ENCODE measurements at places on chromosomes 6 and 20.

DNA sequence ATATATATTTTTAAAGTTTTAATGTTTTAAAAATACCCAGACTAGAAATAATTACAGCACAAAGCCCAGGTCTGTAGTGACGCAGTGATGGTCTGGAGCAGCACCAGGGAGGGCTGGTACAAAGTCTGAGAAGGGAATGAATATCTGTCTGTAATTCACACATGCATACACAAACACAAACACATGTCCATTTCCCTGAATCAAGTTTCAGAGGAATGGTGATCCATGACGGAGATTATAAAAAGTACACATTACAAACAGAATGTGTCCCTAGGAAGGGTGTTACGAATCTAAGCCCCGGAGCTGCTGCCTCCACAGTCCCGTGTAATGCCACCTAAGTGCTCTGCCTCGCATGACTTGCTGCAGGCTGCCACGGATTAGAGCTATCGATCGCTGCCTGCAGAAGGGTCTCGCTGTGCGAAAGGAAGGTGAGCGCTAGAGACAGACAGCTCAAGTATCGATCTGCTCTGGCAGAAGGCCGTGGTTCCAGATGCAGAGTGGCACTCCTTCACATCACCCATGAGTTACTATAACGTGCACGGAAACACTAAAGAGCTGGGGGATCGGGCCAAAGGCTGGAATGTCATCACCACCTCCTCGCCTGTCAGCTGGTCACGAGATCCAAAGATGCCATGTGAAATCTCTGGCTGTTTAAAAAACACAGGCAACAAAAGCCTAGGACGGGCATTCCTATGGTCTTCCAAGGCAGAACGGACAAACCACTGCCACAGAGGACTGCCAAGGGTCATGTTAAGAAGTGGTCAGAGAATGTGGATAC, 87.1 kb downstream of the INSM1 start:
- no peak for DNase-seq

- DNase-seq: no peak
Measured at GRCh38 chr20:48214601-48215000, 429.3 kb upstream of the SULF2 start.

DNA sequence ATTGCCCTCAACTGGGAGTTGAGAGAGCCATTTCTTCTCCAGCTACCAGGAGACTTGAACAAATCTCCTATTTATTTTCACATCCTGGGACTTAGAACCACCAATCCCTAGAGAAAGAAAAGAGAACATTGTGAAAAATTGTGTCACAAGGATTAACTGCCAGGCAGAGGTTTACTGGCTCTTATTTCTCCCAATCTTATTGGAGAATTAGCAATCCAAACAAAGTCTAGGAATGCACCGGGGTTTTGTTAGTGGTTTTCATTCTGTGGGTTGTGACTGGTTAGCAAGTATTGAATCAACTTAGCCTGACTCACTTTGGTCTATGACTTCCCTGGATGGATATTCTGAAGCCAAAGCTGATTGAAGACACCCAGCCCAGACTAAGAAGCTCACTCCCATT, 21.2 kb upstream of the ENPP5 start:
- no peak for DNase-seq

- DNase-seq: no peak
Measured at GRCh38 chr6:579339-579738, 77.6 kb downstream of the HUS1B start.

DNA sequence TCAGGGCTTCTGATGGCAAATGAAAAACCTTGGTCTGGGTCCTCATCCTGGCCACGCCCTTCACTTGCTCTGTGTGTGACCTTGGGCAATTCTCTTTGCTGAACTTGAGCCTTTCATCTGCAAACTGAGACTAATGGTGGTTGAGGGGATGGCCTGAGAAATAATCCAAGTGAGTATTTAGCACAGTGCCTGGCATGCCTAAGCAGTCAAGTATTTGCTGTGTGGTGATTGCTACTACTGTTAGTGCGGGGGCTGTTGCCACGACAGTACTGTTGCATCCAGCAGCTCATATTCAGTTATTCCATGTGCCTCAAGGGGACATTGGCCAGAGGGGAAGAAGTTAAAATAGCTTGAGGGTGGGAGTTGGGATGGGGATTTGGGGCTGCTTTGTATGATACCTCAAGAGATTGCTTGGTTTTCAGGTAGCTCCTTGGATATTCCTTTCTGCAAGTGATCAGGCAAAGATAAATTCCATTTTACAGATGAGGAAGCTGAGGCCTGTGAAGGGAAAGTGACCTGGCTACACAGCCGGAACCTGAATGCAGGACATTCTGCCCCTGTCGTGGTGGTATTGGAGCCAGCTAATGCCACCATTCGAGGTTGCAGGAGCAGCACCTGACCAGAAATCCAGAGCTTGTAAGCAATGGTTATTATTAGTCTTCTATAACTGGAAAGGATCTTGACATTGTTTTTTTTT, 45.1 kb upstream of the EPB41L1 start:
- DNase-seq: no peak

GRCh38 chr6:116512111-116512559, 696 bp downstream of the CALHM5 start:
- no peak for DNase-seq

DNA sequence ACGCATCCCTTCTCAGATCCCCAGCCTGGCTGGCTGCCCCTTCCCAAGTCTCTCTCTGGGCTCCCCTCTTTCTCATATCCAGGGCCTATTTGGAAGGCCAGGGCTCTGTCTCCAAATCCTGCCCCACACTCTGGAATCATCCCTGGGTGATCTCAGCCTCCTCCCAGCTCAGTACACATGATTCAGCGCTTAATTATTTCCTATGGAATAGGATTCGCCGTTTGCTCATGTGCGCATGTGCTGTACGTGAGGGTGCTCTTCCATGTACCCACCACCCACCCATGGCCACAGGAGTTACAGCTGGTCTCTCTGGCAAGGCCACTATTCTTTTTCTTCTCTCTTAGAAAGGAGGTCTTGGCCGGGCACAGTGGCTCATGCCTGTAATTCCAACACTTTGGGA, 81.7 kb upstream of the FOXP4 start:
- no peak for DNase-seq

DNA sequence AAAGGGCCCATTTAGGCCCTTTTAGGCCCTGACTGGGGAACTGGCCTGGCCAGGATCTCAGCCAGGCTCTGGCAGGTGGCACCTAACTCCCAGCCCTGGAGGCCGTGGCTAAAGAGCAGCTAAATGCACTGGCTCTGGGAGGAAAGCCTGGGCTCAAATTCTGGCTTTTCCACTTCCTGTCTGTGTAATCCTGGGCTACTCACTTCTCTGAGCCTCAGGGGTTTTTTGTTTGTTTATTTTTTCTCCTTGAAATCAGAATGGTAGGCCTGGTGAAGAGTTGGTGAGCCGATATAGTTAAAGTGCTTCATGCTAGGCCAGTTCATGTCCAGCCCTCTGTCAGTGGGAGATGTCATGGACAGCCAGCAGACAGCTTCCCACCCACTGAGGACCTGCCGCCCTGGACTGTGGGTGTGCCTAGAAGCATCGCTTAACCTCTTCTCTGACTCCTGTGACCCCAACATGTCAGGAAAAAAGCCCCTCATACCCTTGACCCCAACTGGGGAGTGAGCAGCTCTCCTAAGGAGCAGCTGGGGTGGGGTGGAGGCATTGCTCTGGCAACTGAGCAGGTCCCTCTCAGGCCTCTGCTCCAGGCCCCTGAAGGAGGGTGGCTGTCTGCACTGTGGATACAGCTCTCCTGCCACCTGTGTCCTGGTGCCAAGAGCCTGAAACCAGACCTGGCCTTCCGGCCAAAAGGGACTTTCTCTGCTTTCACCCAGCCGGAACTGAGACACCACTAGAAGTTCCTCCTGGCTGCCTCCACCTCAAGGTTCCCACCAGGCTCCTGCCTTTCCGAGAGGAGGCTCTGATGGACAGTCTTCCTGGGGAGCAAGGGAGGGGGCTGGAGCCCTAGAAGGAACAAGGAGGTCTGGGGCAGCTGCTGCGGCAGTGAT, 57.2 kb upstream of the MYL9 start:
- DNase-seq: no peak

DNA sequence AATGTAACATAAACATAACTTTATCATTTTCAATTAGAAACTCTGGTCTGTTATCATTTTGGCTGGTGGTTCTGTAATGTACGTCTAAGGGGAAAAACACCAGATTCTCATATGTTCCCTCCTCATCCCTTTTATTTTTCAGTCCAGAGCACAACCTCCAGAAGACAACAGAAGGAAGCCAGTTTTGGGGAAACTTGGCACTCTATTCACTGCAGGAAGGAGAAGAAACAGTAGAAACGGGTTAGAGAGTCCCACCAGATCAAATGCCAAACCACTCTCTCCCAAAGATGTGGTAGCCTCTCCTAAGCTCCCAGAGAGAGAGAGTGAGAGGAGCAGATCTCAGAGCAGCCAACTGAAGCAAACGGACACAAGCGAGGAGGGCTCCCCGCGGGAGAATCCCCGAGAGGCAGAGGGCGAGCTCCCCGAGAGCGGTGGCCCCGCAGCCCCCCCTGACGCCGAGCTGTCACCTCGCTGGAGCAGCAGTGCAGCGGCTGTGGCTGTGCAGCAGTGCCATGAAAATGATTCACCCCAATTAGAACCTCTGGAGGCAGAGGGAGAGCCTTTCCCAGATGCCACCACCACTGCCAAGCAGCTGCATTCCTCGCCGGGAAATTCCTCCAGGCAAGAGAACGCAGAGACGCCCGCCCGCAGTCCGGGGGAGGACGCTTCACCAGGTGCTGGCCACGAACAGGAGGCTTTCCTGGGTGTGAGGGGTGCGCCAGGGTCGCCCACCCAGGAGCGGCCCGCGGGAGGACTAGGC, 117.8 kb downstream of the RTN4IP1 start:
- DNase-seq: no peak

GRCh38 chr20:38203337-38203980, 38.4 kb upstream of the TGM2 start:
- no peak for DNase-seq

DNA sequence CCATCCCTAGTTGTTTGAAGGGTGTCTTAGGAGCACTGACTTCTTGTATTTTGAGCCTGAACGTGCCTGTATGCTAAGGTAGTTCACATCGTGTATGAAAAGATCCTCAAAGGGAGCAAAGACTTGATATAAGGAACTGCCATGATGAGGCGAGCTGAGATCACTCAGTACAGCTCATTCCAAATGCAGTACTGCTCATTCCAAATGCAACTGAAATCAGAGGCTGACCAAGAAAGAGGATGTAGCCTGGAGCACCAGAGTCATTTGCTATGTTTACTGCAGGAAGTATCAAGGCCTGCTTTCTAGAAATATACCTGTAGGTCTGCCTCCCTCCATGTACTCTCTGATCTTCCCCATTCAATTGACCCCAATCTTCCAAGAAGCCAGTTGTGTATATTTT, 832.2 kb downstream of the EYS start:
- DNase-seq: no peak

DNA sequence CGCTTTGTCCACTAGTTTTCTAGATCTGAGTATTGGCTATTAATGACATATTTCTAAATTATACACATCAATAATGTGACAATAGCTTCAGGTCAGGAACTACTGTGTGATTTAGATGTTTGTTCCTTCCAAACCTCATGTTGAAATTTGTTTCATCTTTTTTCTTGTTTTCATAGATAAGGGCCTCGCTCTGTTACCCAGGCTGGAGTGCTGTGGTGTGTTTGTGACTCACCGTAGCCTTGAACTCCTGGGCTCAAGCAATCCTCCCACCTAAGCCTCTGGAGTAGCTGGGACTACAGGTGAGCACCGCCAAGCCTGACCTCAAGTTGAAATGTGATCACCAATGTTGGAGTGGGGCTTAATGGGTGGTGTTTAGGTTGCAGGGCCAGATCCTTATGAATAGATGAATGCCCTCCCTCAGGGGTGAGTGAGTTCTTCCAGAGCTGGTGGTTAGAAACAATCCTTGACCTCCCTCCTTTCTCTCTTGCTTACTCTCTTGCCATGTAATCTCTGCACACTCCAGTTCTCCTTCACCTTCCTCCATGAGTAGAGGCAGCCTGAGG, 5.9 kb upstream of the NQO2 start:
- DNase-seq: no peak

DNA sequence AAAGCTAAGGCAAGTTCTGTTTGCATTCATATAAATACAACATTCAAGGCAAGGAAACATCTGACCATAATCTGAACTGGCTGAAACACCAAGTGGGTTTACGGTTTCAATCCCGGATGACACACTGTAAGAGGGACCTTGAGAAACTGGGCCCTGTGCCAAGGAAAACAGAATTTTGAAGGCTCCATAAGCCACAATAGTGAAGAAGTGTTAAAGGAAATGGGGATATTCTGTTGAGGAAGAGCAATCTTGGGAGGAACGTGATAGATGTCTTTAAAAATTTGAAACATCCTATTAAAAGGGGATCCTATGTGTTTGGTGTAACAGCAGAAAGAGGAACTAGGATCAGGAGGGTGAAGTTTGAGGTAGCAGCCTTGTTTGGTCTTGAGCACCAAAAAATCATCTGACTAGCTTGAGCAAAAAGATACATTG, 82.4 kb upstream of the TAB2 start:
- no peak for DNase-seq

GRCh38 chr6:140040396-140040795, 665.9 kb upstream of the CITED2 start:
- no peak for DNase-seq

DNA sequence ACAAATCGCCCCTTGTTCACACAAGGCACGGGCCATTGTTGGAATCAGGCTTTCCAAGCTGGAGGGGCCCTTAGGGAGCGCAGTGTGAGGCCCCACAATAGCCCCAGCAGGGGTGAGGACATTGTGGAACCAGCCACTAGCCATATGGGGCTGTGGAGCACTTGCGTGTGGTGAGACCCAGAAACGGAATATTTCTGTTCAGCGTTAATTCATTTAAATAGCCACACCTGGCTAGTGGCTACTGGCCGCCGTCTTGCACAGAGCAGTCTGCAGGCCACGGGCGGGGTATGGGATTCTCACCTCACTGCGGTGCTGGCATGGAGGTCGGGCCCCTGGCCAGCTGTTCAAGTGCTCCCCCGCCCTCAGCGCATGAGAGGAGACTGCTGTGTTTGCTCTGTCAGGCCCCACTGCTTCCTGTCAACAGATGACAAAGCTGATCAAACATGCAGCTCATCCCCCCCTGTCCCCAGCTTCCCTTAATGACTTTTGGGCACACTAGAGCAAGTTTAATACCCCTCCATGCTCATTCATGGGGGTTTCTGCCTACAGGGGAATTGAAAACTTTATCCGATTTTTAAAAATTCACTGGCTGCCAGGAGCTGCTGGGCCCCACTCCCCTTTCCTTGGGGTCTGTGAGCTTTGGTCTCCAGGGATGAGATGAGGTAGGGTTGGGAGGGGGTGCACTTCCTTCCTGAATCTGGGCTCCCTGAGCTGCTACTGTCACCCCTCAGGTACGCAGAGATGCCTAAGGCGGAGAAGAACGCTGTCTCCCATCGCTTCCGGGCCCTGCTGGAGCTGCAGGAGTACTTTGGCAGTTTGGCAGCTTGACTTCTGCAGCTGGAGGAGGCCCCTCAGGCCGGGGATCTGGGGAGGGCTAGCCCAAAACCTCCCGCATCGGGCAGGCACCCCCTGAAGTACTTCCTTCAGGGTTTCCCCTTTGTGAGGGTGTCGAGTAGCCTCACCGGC, 13.6 kb downstream of the ITPA start:
- no peak for DNase-seq

DNA sequence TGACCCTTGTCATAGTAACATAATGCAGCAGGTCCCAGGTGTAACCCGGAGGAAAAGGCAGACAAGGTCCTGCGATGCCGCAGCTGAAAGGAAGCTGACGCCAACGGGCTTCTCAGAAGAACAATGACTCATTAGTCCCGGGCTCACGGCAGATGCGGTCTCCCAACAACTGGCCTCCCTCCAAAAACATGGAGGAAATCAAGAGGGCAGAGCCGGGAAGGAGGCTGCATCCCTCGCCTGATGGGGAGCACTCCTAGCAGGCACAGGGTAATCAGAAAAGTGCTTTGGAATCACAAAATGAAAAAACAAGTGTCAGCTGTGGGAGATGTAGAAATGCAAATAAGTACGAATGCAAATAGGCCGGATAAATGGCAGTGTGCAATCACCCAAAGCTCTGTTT, 165.2 kb upstream of the AGPAT4 start:
- peak; percentile 11 for DNase-seq

All from hypothalamus (tissue), 51 donors.